Ovary (tissue), 10 donors: ENCODE measurements at places on chromosomes 5 and 9. TPM values are rescaled to one million over a fixed set of nuclear protein-coding genes. Genes with fewer than 3 reads are reported as not detected.

MGAT4B gene
- polyA plus RNA-seq = 51.0 TPM

TBC1D2 gene
- 3.6 TPM for polyA plus RNA-seq

POLE3 gene
- 53.6 TPM for polyA plus RNA-seq

RLN1 gene
- not detected for polyA plus RNA-seq

GCNT1 gene
- 0.90 TPM for polyA plus RNA-seq

IL11RA gene
- 25.4 TPM for polyA plus RNA-seq

C7 gene
- 1,831 TPM for polyA plus RNA-seq

NR5A1 gene
- polyA plus RNA-seq = 31.8 TPM

RARS1 gene
- 41.5 TPM for polyA plus RNA-seq

ROPN1L gene
- 0.30 TPM for polyA plus RNA-seq

SHOC1 gene
- polyA plus RNA-seq = 0.15 TPM

BSPRY gene
- 0.11 TPM for polyA plus RNA-seq

RELL2 gene
- 1.9 TPM for polyA plus RNA-seq

EQTN gene
- not detected for polyA plus RNA-seq

PTGER4 gene
- polyA plus RNA-seq = 1.0 TPM

DCTN3 gene
- 106 TPM for polyA plus RNA-seq

PCDHA12 gene
- 0.04 TPM for polyA plus RNA-seq

RICTOR gene
- 14.0 TPM for polyA plus RNA-seq

EFNA5 gene
- 4.1 TPM for polyA plus RNA-seq

POMT1 gene
- polyA plus RNA-seq = 25.1 TPM

TLX3 gene
- 0.05 TPM for polyA plus RNA-seq

C5orf52 gene
- not detected for polyA plus RNA-seq

FAM153A gene
- 1.2 TPM for polyA plus RNA-seq

SUB1 gene
- polyA plus RNA-seq = 185 TPM

GRIA1 gene
- 0.57 TPM for polyA plus RNA-seq

ACTBL2 gene
- polyA plus RNA-seq = not detected

PPP3R2 gene
- polyA plus RNA-seq = not detected

TAF11L10 gene
- not detected for polyA plus RNA-seq

NUTM2G gene
- polyA plus RNA-seq = not detected

KIAA0825 gene
- polyA plus RNA-seq = 1.5 TPM

TAF1L gene
- 0.03 TPM for polyA plus RNA-seq

OSMR gene
- polyA plus RNA-seq = 16.6 TPM

TRIM7 gene
- 0.82 TPM for polyA plus RNA-seq

PKD2L2 gene
- polyA plus RNA-seq = 0.05 TPM

IFNA2 gene
- not detected for polyA plus RNA-seq

FBXL7 gene
- polyA plus RNA-seq = 21.1 TPM

LRRTM2 gene
- 0.15 TPM for polyA plus RNA-seq

PRLR gene
- 1.8 TPM for polyA plus RNA-seq

CSF1R gene
- 8.1 TPM for polyA plus RNA-seq

MLANA gene
- not detected for polyA plus RNA-seq

PCDHGB5 gene
- polyA plus RNA-seq = 8.2 TPM

CENPH gene
- polyA plus RNA-seq = 4.3 TPM

RANBP3L gene
- 1.5 TPM for polyA plus RNA-seq

SPRY4 gene
- 8.6 TPM for polyA plus RNA-seq

GABRA6 gene
- not detected for polyA plus RNA-seq

ZDHHC11B gene
- polyA plus RNA-seq = 2.9 TPM

ASPN gene
- polyA plus RNA-seq = 39.5 TPM

ARL15 gene
- polyA plus RNA-seq = 20.2 TPM

ABHD17B gene
- 16.3 TPM for polyA plus RNA-seq

LURAP1L gene
- polyA plus RNA-seq = 5.9 TPM

HAVCR1 gene
- polyA plus RNA-seq = not detected

HTR4 gene
- 0.07 TPM for polyA plus RNA-seq

CXCL14 gene
- 0.10 TPM for polyA plus RNA-seq
